ENCODE measurements at places on chromosomes 7 and 10. TPM values are rescaled to one million over a fixed set of nuclear protein-coding genes. Genes with fewer than 3 reads are reported as not detected.

NYAP1 gene
- total RNA-seq: 4.6 TPM

SCART1 gene
- 1.7 TPM for total RNA-seq

CD36 gene
- total RNA-seq: 7.7 TPM

BEND7 gene
- 47.8 TPM for total RNA-seq

FIGNL1 gene
- 26.9 TPM for total RNA-seq

SH2D4B gene
- total RNA-seq: 0.12 TPM

- no peak overlapping the region for H3K4me3 ChIP-seq
- peaks cover 1% of the 10 kb centered on the region for H3K36me3 ChIP-seq
- DNase-seq: no peak
- H3K4me1 ChIP-seq: peaks cover 4% of the 10 kb centered on the region
- no peak overlapping the region for H3K27ac ChIP-seq
These were observed 360.4 kb upstream of the CELF2 start for GRCh38 chr10:10657139-10657760.

GRCh38 chr10:11017000-11017569 lies 587 bp upstream of the CELF2 start:
- H3K4me3 ChIP-seq: peak overlapping the region; percentile 65
- peaks cover 4% of the 10 kb centered on the region for H3K4me1 ChIP-seq
- H3K27ac ChIP-seq: peak overlapping the region; percentile 78
- DNase-seq: no peak

GRCh38 chr10:133229265-133230043 lies 563 bp upstream of the UTF1 start:
- peak overlapping the region; percentile 57 for H3K4me3 ChIP-seq
- peaks cover 2% of the 10 kb centered on the region for H3K4me1 ChIP-seq
- no peak overlapping the region for H3K27ac ChIP-seq
- DNase-seq: no peak

- H3K4me3 ChIP-seq: no peak overlapping the region
- H3K4me1 ChIP-seq: no peaks in the 10 kb centered on the region
- DNase-seq: no peak
- peaks cover 6% of the 10 kb centered on the region for H3K36me3 ChIP-seq
These were observed 71.0 kb downstream of the SEPTIN7 start for GRCh38 chr7:35871856-35872255.

DNA sequence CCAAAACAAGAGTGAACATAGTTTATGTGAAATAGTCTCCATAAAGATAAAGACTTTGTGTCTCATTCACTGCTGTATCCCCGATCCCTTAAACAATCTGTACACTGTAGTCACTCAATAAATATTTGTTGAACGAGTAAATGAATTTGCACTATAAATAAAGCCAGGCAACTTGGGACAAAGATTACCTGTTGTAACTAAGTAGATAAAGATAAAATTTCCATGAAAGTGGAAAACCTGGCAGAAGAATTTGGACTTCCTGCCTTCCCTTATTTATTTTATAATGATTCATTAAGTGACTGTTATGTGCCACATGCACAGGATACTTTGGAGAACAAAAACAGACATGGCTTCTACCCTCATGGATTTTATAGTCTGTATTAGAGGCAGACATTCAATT lies 277.7 kb upstream of the KAT6B start:
- peaks cover 7% of the 10 kb centered on the region for H3K36me3 ChIP-seq
- peak overlapping the region; percentile 29 for H3K27ac ChIP-seq
- H3K27me3 ChIP-seq: no peaks in the 10 kb centered on the region
- peaks cover 15% of the 10 kb centered on the region for H3K4me1 ChIP-seq
- H3K4me3 ChIP-seq: no peak overlapping the region
- DNase-seq: no peak

DNA sequence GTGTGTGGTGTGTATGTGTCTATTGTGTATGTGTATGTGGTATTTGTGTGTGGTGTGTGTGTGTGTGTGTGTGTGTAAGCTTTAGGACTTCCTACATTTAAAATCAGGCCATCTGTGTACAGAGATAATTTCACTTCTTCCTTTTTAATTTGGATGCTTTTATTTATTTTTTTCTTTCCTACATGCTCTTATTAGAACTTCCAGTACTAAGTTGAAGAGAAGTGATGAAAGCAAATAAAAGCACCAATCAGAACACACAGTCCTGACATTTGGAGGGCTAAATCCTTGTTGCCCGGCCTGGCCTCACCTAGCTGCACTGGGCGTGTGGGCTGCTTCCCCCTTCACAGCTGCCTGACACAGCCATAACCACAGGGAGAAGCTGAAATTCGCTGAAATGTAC lies 3.8 kb upstream of the MRC1 start:
- H3K4me3 ChIP-seq: no peak overlapping the region
- DNase-seq: no peak
- peaks cover 65% of the 10 kb centered on the region for H3K27me3 ChIP-seq

DNA sequence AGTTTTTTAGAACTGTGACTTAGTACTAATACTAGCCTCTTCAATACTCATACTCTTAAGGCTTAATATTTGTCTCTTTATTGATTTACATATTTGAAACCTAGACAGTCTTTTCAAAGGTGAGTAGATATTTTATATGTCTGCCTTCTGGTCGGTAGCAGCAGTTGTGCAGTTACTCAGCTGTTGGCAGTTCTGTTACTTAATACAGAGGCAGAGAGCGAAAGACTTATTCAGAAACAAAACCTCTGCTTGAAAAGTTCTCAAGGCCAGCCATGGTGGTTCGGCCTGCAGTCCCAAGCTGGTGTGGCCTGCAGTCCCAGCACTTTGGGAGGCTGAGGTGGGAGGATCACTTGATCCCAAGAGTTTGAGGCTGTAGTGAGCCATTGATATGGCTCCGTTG lies 84.2 kb downstream of the AUTS2 start:
- no peak overlapping the region for H3K27ac ChIP-seq
- H3K4me1 ChIP-seq: peaks cover 23% of the 10 kb centered on the region
- no peak for DNase-seq
- H3K4me3 ChIP-seq: no peak overlapping the region
- peaks cover 3% of the 10 kb centered on the region for H3K27me3 ChIP-seq
- no peaks in the 10 kb centered on the region for H3K36me3 ChIP-seq

DNA sequence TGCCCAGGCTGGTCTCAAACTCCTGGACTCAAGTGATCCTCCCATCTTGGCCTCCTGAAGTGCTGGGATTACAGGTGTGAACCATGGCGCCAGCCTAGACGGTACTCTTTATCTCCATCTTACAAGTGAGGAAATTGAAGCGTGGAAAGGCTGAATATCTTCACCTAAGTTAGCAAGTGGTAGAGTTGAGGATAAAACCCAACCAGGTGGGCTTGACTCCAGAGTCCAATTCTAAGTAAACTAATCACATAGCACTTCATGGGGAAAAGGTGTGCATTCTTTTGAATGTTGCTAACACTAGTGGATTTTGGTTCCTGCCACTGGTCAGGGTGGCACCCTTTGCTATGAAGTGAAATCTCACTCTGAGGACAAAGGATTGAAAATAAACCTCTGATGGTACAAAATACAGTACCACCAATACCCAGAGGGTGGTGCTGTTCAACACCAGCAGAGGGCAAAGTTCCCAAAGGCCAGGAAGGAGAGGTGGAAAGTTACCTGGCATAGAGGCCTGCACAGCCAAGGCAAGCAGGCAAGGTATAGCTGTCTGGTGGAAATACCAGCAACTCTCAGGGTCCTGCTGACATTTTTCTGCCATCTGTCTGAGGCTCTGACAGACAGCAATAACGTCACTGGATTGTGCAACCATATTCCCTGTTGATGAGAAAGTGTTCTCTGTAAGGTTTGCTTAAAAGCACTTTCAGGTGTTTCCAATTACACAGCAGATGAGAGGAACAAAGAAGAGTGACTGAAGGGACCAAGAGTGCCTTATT lies 17.6 kb downstream of the ZDHHC16 start:
- H3K4me1 ChIP-seq: peaks cover 2% of the 10 kb centered on the region
- DNase-seq: peak; percentile 47
- no peaks in the 10 kb centered on the region for H3K27me3 ChIP-seq

DNA sequence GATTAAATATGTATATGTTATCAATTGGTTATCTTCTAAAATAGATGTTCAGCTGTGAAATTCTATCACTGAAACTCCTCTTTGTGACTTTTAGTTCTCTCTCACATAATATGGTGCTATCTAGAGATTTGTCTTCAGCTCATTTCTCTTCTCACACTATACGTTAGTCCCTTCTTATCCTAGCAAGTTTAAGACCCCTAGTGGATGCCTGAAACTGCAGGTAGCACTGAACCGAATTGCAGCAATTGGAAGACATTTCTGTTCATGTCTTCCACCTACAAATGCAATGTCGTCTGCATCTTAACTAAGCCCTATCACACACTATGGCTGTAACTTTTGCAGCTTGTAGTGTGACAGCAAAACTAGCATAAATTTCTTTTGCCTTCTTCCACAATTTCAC lies 442.7 kb upstream of the POM121L12 start:
- no peak overlapping the region for H3K4me3 ChIP-seq
- DNase-seq: no peak
- H3K4me1 ChIP-seq: peaks cover 15% of the 10 kb centered on the region
- H3K27ac ChIP-seq: no peak overlapping the region
- H3K27me3 ChIP-seq: no peaks in the 10 kb centered on the region

DNA sequence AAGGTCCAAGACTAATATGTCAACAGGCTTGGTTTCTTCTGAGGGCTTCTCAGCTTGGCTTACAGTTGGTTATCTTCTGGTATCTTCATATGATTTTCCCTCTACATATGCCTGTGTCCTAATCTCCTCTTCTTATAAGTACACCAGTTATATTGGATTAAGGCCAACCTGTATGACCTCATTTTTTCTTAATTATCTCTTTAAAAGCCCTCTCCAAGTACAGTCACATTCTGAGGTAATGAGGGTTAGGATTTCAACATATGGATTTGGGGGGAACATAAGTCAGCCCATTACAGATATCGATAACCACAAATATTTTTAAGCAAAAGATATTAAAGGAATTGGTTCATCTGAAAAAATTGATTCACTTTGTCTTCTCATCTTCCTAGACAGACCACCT lies 49.2 kb downstream of the IQUB start:
- no peak for DNase-seq
- no peaks in the 10 kb centered on the region for H3K4me1 ChIP-seq
- H3K4me3 ChIP-seq: no peak overlapping the region
- no peaks in the 10 kb centered on the region for H3K36me3 ChIP-seq
- H3K27me3 ChIP-seq: no peaks in the 10 kb centered on the region

GRCh38 chr7:137592232-137592896 lies 248.8 kb upstream of the PTN start:
- DNase-seq: peak; percentile 42
- no peak overlapping the region for H3K27ac ChIP-seq
- H3K36me3 ChIP-seq: no peaks in the 10 kb centered on the region

DNA sequence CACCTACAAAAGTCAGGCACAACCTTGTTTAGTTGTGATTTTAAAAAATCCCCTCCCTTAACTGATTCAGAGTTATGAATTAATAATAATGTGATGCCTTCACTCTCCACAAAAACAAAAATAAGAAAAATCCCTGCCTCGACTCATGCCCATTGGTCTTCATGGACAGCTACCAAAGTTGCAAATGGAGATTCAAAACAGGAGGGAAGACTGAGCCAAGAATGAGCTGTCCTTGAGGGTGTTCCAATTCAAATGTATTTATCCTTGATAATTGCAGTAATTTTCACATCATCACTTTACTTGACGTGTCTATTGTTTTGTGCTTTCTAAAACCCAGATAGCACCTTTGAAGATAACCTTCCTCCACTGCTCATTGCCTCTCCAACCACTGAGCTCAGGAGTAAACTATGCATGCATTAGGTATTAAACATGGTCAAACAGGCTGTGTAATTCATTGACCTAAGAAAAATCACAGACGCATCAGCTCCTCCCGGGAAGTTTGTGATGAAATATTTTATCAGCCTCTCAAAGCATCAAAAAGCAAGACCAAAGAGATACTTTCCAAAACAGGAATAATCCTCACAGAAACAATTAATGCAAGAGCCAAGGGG lies 712.7 kb upstream of the IGFBP3 start:
- no peak overlapping the region for H3K4me3 ChIP-seq
- H3K27me3 ChIP-seq: no peaks in the 10 kb centered on the region
- no peak overlapping the region for H3K27ac ChIP-seq
- H3K4me1 ChIP-seq: no peaks in the 10 kb centered on the region
- H3K36me3 ChIP-seq: no peaks in the 10 kb centered on the region

DNA sequence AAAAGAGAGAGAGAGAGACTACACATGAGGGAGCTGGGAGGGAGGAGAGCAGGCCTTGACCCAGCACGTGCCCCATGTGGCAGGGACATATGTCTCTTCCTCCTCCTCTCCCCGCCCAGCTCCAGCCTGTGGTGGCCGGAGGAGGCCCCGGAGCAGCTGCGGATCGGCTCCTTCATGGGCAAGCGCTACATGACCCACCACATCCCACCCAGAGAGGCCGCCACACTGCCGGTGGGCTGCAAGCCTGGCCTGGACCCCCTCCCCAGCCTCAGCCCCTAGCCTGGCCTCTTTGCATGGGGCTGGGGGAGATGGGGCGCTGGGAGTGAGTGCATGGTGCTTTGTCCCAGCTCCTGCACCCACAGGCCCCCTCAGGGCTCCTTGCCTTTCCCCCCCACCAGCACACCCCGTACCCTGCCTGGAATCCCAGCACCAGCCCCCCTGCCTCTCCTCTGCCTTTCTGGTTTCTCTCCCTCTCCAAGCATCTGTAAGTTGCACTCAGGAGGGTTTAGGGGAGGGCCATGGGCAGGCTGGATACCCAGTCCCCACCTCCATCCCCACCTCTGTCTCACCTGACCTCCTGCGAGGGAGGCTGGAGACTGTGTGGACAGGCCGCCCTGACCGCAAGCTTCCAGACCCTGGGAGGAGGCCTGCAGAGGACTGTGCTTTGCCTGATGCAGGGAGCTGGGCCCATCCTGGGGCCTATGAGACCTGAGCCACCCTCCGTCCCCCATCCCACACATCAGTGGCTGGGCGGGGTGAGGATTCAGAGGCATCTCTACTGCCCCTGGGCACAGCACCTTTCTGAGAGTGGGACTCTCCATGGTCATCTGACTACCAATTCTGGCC lies 4.8 kb downstream of the UPK3B start:
- no peak overlapping the region for H3K27ac ChIP-seq
- H3K27me3 ChIP-seq: no peaks in the 10 kb centered on the region
- no peaks in the 10 kb centered on the region for H3K4me1 ChIP-seq
- H3K4me3 ChIP-seq: no peak overlapping the region

DNA sequence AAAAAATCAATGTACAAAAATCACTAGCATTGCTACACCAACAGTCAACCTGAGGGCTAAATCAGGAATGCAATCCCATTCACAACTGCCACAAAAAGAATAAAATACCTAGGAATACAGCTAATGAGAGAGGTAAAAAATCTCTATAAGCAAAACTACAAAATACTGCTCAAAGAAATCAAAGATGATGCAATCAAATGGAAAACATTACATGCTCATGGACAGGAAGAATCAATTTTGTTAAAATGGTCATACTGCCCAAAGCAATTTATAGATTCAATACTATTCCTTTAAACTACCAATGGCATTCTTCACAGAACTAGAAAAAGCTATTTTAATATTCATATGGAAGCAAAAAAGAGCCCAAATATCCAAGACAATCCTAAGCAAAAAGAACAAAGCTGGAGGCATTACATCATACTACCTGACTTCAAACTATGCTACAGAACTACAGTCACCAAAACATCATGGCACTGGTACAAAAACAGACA lies 116.3 kb downstream of the HPSE2 start:
- H3K4me3 ChIP-seq: no peak overlapping the region
- H3K36me3 ChIP-seq: no peaks in the 10 kb centered on the region
- H3K27ac ChIP-seq: no peak overlapping the region
- no peaks in the 10 kb centered on the region for H3K4me1 ChIP-seq
- no peaks in the 10 kb centered on the region for H3K27me3 ChIP-seq
